ENCODE measurements at places on chromosomes 12 and 14.
A peak's percentile ranks its signal among the peaks of the same experiment; 100 is the strongest.

DNA sequence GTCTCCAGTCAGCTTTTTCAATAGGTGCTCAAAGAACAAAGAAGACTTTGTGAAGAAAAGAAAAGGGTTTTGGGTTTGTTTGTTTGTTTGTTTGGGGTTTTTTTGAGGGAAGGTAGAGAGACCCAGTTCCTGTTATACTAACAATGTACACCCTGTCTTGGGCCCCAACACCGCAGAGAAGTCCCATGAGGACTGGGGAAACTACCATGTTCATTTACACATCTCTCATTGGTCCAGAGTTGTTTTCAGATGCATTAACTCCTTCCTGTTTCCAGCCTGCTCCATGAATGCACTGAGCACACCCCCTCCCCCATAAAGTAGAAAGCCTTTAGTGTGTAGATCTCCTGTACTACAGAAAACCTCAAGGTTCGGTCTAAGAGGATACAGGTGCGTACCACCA is 51.1 kb upstream of the SLC8A3 start:
- no peak for DNase-seq

- DNase-seq, result no peak
These were observed 107.5 kb downstream of the PHLDA1 start for GRCh38 chr12:75923964-75924666.

- no peak for DNase-seq
These were observed 36.7 kb downstream of the SPTLC2 start for GRCh38 chr14:77579780-77580179.

- no peak for DNase-seq
These were observed 70.1 kb downstream of the SYNE2 start for GRCh38 chr14:63922696-63923421.

GRCh38 chr12:125259178-125259867 is 194.1 kb downstream of the AACS start:
- no peak for DNase-seq

DNA sequence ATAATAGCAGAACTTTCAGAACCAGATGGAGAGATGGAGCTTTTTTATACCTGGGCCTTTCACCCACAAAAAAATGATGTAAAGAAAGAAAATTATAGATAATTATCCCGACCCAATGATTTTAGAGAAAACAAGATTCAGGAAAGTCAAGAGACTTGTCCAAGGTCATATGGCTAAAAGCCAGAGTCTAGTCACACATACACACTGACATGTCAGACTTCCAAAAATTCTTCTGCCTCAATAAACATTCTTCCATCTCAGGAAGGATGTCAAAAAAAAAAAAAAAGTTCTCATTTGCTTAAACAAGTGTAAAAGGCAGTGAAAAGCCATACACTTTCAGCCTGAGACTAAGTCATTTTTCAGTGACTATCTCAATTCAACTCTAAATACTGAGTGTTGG is 116.0 kb downstream of the PRICKLE1 start:
- no peak for DNase-seq

DNA sequence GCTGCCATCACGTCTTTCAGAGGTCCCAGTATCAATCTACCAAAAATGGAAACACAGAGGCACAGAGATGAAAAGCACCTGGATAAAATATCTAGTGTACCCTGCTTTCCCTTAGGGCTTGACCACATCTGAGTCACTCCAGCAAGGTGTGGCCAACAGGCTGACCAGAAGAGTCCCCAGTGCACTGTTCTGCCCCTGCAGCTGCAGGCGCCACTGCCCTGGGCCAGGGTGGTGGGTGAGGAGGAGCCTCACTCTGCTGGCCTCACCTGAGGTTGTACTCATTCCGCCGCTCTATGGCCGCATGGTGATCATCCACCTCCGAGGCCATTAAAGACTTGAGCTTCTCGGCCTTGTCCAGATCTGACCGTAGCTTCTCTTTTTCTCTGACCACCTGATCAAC is 60.4 kb downstream of the NIN start:
- DNase-seq, result no peak

GRCh38 chr12:31589904-31590641 is 863 bp downstream of the DENND5B start:
- DNase-seq, result peak; percentile 23

DNA sequence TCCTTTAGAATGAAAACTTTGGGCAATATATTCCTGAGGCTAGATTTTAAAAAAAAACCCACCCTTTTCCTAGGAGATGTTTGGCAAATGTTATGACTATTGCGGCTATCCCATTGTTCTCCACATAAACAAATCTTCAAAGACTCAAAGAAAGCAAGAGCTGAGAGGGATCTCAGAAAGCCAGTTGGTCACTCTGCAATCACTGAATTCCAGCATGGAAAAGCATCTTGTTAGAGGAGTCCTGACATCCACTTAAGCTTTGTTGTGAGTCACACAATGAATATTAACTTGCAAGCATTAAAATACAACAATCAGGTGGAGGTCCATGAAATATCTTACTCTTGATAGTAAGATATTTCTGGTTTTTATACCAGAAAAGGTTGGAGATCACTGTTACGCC is 11.0 kb upstream of the PTPRB start:
- no peak for DNase-seq

DNA sequence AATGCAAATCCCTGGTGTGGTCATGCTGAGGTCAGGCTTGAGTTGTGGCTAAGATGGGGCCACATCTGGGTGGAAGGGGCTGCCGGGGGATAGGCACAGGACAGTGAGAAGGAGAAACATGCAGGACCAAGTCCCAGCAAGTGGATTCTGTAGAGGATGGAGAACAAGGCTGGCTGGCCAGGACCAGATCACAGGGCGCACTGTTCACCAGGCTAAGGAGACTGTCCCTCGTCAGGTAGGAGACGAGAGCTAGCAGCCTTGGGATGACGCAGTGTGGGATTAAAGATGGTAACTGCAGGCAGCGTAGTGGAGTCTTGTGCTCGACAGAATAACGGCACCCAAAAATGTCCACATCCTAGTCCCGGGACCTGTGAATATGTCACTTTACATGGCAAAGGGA is 336.1 kb downstream of the BCL11B start:
- DNase-seq, result no peak

- DNase-seq, result peak; percentile 85
These were observed 97.2 kb downstream of the LGMN start for GRCh38 chr14:92651106-92651757.

- peak; percentile 58 for DNase-seq
These were observed 43.0 kb upstream of the TSPAN9 start for GRCh38 chr12:3034067-3034750.

GRCh38 chr14:68671909-68672308 is 121.0 kb downstream of the ZFP36L1 start:
- DNase-seq, result no peak

- no peak for DNase-seq
These were observed 3.6 kb upstream of the CDK17 start for GRCh38 chr12:96403870-96404269.

- DNase-seq, result no peak
These were observed 68.7 kb upstream of the MAP1LC3B2 start for GRCh38 chr12:116490471-116490870.

GRCh38 chr14:49946320-49947141 is 53.6 kb downstream of the ARF6 start:
- peak; percentile 71 for DNase-seq

DNA sequence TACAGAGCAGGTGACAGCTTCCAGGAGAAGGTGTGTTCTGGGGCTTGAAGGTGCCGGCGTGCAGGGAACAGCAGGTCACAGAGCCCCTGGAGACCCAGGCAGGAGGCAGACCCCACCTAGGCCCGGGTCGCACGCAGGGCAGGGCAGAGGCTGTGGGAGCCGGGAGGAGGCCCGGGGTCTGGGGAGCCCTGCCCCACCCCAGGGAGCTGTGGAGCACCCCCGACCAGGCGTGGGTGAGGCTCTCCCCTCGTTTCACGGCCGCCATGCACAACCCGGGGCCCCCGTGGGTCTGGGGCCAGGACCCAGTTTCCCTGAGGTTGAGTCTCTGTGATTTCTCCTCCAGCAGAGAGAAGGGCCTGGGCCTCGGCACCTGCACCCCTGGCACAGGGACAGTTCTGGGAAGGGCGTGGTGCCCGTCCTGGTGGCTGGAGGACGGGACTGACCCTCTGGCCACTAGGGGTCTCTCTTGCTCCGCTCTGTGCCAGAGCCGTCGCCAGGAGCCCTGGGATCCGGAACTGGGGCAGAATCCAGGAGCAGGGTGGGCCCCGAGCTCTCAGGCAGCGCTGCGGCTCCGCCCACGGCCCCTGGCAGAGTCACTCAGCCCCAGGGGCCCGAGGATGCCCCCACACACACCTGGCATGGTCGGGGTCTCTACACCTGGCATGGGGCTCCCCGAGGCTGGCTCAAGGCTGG is 75.2 kb upstream of the FBRSL1 start:
- DNase-seq, result peak; percentile 85

DNA sequence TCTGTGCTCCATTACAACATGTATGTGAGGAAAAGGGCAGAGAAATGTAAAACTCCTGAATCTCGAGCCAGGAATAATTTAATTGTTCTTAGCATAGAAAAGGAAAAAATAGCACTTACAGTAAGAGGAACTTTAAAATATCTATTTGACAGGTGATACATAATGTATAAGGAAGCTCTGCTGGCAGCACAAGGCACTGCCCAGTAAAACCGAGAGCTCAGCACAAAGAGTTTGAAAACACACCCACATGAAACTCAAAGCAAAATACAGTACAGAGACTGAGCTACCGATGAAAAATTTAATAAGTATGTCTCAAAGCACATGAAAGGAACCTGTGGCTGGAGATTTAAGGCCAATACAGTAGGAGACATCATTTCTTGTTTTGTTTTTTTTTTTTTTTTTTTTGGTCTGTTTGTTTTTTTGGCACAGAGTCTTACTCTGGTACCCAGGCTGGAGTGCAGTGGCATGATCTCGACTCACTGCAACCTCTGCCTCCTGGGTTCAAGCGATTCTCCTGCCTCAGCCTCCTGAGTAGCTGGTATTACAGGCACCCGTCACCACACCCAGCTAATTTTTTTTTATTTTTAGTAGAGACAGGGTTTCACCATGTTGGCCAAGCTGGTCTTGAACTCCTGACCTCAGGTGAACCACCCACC is 19.2 kb downstream of the CLIP1 start:
- DNase-seq, result peak; percentile 69

- DNase-seq, result no peak
These were observed 83.0 kb upstream of the ZDHHC17 start for GRCh38 chr12:76680940-76681339.

DNA sequence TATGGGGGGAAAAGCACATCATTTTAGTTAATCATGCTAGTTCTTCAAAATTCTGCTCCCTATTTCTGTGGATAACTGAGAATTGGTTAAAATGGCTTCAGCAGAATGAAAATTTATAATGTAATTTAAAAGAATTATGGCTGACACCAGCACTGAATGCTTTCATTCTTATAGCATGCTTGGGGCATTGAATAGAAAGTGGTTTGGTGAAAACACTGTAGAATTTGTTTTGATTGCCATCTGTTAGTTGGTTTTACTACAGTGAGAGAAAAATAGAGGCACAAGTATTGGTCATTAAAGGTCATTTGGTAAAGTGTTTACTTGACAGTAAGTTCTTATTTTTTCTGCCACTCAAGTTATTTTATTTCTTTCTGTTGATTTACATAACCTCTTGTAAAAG is 70.8 kb downstream of the PRORP start:
- DNase-seq, result no peak

GRCh38 chr14:64464651-64465050 is 648 bp upstream of the AKAP5 start:
- no peak for DNase-seq

DNA sequence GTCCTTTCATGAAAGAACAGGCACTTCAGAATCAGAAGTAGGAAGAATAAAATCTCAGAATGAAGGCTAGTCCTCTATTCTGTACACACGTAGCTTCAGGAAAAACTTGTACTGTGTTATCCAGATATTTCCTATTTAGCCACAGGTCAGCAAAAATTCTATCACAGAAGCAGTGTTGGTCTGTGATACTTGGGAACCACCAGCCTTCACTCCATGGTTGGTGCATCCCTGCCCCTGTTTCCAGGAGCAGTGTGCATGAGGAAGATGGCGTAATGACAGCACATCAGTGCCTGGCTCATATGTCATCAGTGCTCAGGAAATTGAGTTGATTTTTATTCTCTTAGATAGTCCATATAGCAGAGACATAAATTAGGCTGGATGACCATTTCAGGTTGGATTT is 87.7 kb downstream of the SAMD4A start:
- no peak for DNase-seq
